Neural progenitor cell (in vitro differentiated cells): ENCODE measurements at places on chromosomes 7 and 10. TPM values are rescaled to one million over a fixed set of nuclear protein-coding genes. Genes with fewer than 3 reads are reported as not detected.

FRAT1 gene
- total RNA-seq: 2.0 and 8.8 TPM in 2 replicates

RPEL1 gene
- total RNA-seq: not detected in 2 replicates

RBP4 gene
- 0.28 TPM in 1 of 2 replicates, not detected in the other for total RNA-seq

- H3K4me3 ChIP-seq: peak overlapping the region; percentile 29
- H3K27me3 ChIP-seq: peaks cover 100% of the 10 kb centered on the region
These were observed 166.9 kb downstream of the UBE2H start for GRCh38 chr7:129785685-129786514.

- H3K27ac ChIP-seq: no peak overlapping the region
- peaks cover 56% of the 10 kb centered on the region for H3K4me1 ChIP-seq
- peaks cover 100% of the 10 kb centered on the region for H3K27me3 ChIP-seq
- peak overlapping the region; percentile 30 for H3K4me3 ChIP-seq
- no peaks in the 10 kb centered on the region for H3K36me3 ChIP-seq
These were observed 815 bp downstream of the NEUROG3 start for GRCh38 chr10:69572159-69573055.

GRCh38 chr10:28564905-28565304 lies 32.0 kb downstream of the WAC start:
- H3K4me1 ChIP-seq: peaks cover 22% of the 10 kb centered on the region
- H3K36me3 ChIP-seq: peaks cover 25% of the 10 kb centered on the region
- no peaks in the 10 kb centered on the region for H3K27me3 ChIP-seq
- H3K27ac ChIP-seq: peak overlapping the region; percentile 8
- DNase-seq: no peak

- H3K36me3 ChIP-seq: no peaks in the 10 kb centered on the region
- DNase-seq: peak; percentile 85
- peak overlapping the region; percentile 22 for H3K4me3 ChIP-seq
- peak overlapping the region; percentile 83 for H3K27ac ChIP-seq
These were observed 186.7 kb upstream of the PLXDC2 start for GRCh38 chr10:19629567-19629966.

DNA sequence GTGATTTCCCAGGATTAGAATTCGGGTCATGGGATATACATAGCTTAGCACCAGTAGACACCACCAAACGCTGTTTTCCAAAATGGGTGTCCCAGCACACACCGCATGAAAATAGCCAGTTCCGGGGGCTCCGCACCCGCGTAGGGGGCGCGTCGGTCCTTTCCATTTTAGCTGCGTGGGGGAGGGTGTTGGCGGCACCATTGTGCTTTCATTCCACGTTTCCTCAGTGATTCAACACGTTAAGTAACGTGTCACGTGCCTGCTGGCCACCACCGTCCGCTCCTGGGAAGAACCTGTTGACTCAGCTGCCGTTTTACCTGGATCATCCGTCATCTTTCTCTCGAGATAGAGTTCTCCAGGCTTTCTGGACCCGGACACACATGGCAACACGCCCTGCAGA lies 25.6 kb upstream of the ADGRA1 start:
- DNase-seq: no peak
- H3K27ac ChIP-seq: no peak overlapping the region
- no peaks in the 10 kb centered on the region for H3K4me1 ChIP-seq

DNA sequence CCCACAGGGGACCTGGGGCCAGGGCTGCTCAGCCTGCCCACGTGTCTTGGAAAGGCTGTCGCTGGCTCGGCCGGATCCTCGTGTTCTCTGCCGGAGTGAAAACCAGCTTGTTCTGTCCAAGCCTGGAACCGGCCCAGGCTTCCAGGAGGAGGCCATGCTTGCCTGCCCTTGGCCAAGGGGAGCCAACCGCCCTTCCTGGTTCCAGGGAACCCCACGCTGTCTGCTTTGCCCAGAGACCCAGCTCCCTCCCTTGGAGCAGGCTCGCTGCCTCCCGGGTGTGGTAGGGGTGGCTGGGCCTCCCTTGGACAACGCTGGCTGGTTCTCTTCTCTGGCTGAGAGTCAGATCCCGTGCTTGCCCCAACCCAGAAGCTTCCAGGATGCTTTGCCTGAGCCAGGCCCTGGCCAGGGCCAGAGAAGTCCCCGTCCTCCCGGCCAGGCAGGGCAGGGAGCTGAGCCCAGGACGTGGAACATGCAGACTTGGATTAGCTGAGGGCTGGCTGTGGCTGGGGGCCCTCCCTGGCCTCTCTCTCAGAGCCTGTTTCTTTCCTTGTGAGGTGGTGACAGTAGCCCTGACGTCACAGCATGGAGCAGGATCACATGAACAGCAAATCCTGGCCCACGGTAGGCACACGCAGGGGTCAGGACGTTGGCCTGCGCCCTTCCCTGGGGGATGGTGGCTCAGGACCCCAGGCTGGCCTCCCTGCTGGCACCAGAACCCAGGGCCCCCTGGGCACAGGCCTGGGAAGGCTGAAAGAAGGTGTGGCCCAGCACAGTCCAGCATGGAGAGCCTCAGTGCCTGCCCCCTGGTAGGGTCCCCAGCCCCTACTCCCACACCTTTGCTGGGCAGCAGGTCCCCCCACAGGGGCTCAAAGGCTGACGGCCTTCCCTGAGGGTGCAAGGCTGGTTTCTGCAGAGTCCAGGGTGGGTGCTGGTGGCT lies 67.5 kb downstream of the PWWP2B start:
- peaks cover 1% of the 10 kb centered on the region for H3K27me3 ChIP-seq
- no peaks in the 10 kb centered on the region for H3K36me3 ChIP-seq
- no peaks in the 10 kb centered on the region for H3K4me1 ChIP-seq

DNA sequence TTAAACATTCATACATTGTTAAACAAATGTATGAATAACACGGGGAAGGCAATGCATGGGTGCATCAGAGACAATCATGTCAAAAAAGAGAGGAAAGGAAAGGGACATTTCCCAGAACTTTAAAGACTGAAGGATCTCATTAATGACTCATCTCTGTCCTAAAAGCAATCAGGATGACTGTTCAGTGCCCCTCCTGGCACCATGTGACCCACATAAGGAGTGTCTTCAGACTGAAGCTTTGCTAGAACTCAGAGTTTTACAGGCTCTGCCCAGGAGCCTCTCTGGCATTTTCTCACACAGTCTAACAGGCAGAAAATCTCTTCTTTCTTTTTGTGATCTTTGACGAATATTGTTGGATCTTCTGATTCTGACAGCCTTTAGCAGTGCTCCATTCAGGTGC lies 315.3 kb downstream of the OTUD1 start:
- no peaks in the 10 kb centered on the region for H3K4me1 ChIP-seq
- no peak for DNase-seq
- no peak overlapping the region for H3K27ac ChIP-seq
- H3K36me3 ChIP-seq: no peaks in the 10 kb centered on the region
- H3K4me3 ChIP-seq: no peak overlapping the region
- no peaks in the 10 kb centered on the region for H3K27me3 ChIP-seq

DNA sequence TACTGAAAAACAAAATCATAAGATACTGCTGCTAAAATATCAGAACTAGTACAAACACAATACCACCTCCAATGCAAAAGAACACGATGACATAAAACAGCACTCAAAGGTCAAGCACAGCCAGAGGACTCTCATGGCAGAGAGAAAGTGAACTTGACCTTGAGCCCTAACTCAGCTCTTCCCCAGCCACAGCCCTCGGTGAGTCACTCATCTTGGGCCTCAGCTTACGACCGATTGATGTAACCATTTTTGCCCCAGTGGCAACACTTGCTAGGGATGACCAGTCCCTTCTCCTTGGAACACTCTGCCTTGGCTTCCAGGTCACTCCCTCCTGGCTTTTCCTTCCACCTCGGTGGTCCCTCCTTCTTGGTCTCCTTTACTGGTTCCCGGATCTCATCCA lies 77.8 kb downstream of the JAZF1 start:
- no peak for DNase-seq
- no peak overlapping the region for H3K27ac ChIP-seq
- H3K4me3 ChIP-seq: no peak overlapping the region
- H3K27me3 ChIP-seq: no peaks in the 10 kb centered on the region

DNA sequence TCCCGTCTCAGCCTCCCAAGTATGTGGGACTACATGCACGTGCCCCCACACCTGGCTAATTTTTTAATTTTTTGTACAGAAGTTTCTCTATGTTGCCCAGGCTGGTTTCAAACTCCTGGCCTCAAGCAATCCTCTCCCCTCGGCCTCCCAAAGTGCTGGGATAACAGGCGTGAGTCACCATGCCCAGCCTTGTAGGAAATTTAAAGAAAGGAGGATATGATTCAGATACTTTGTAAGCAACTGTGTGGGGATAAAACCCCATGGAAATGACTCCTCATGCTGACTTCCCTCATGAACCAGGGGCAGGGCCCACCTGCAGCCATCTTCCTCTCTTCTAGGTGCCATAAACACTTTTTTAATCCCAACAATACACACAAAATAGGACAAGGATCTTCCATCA lies 50.2 kb downstream of the APBB1IP start:
- no peak overlapping the region for H3K27ac ChIP-seq
- no peak for DNase-seq
- no peaks in the 10 kb centered on the region for H3K36me3 ChIP-seq
- H3K4me3 ChIP-seq: no peak overlapping the region

- H3K4me3 ChIP-seq: no peak overlapping the region
- peaks cover 6% of the 10 kb centered on the region for H3K4me1 ChIP-seq
- DNase-seq: no peak
- H3K36me3 ChIP-seq: no peaks in the 10 kb centered on the region
- no peaks in the 10 kb centered on the region for H3K27me3 ChIP-seq
- H3K27ac ChIP-seq: no peak overlapping the region
These were observed 36.0 kb downstream of the COL17A1 start for GRCh38 chr10:104049504-104050250.

- H3K36me3 ChIP-seq: no peaks in the 10 kb centered on the region
- no peaks in the 10 kb centered on the region for H3K4me1 ChIP-seq
- DNase-seq: no peak
- no peak overlapping the region for H3K4me3 ChIP-seq
- no peaks in the 10 kb centered on the region for H3K27me3 ChIP-seq
- no peak overlapping the region for H3K27ac ChIP-seq
These were observed 95.5 kb downstream of the MAP3K8 start for GRCh38 chr10:30529373-30529998.

- no peak for DNase-seq
- peaks cover 20% of the 10 kb centered on the region for H3K27me3 ChIP-seq
- H3K27ac ChIP-seq: no peak overlapping the region
- H3K4me3 ChIP-seq: no peak overlapping the region
- no peaks in the 10 kb centered on the region for H3K4me1 ChIP-seq
- no peaks in the 10 kb centered on the region for H3K36me3 ChIP-seq
These were observed 37.6 kb downstream of the GET4 start for GRCh38 chr7:913736-914520.

DNA sequence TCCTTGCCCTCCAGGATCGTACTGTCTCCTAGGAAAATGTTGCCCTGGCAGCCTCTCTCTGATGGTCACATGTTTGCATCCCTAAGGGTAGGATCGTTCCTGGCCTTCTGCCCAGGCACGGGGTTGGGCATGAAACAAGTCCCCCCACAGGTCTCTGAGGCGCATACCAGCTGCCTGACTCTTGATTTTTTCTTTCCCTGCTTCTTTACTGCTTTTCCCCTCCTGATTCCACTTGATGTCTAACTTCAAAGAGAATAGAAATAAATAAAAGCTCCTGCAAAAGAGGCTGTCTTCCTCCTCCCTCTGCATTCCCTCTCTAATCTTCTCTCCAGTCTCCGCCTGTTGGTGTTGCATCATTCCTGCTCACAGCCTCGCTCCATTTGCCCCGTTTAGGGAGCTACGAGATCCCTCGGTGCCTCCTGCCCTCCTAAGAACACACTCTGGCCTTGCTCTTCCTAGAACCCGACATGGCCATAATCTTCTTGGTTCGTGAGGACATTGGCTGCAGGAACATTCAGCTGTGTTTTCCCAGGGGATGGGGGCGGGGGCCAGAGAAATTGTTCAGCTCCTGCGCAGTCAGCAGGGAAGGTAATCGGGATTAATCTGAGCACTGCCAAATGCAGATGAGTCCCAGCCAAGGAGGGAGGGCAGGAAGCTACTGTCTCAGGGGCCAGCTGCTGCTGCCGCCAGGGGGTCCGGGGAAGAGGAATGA lies 26.0 kb downstream of the LEP start:
- no peaks in the 10 kb centered on the region for H3K36me3 ChIP-seq
- H3K27me3 ChIP-seq: no peaks in the 10 kb centered on the region
- peak overlapping the region; percentile 25 for H3K4me3 ChIP-seq
- peak overlapping the region; percentile 39 for H3K27ac ChIP-seq
- peaks cover 21% of the 10 kb centered on the region for H3K4me1 ChIP-seq

DNA sequence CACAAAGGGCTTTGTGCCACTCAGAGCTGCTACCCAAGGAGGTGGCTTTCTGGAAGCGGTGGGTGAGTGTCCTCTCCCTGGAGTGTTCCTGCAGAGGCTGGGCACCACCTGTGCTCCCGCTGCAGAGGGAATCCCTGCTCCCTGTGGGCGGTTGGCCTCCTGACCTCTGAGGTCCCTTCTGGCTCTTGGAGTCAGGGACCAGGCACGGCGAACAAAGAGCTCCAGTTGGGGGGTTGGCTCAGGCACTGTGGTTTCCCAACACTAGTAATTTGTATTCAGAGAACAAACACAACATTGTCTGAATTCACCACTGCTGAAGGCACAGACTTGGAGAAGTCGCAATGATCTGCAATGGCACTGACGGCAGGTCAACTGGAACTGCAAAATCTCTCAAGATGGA lies 328.9 kb downstream of the PRPF18 start:
- no peaks in the 10 kb centered on the region for H3K36me3 ChIP-seq
- peaks cover 9% of the 10 kb centered on the region for H3K4me1 ChIP-seq
- peak; percentile 51 for DNase-seq
- H3K27ac ChIP-seq: peak overlapping the region; percentile 49

GRCh38 chr10:132518572-132519381 lies 18.8 kb upstream of the INPP5A start:
- peaks cover 70% of the 10 kb centered on the region for H3K27me3 ChIP-seq
- no peak overlapping the region for H3K27ac ChIP-seq
- no peaks in the 10 kb centered on the region for H3K36me3 ChIP-seq
- peaks cover 28% of the 10 kb centered on the region for H3K4me1 ChIP-seq
- peak; percentile 59 for DNase-seq

GRCh38 chr7:37016064-37016878 lies 292.0 kb upstream of the AOAH start:
- DNase-seq: no peak
- H3K36me3 ChIP-seq: no peaks in the 10 kb centered on the region
- no peak overlapping the region for H3K4me3 ChIP-seq
- H3K4me1 ChIP-seq: peaks cover 6% of the 10 kb centered on the region

- no peaks in the 10 kb centered on the region for H3K27me3 ChIP-seq
- no peak overlapping the region for H3K4me3 ChIP-seq
- DNase-seq: no peak
- peaks cover 23% of the 10 kb centered on the region for H3K4me1 ChIP-seq
- H3K36me3 ChIP-seq: no peaks in the 10 kb centered on the region
These were observed 83.0 kb downstream of the ARL4A start for GRCh38 chr7:12770227-12770975.

DNA sequence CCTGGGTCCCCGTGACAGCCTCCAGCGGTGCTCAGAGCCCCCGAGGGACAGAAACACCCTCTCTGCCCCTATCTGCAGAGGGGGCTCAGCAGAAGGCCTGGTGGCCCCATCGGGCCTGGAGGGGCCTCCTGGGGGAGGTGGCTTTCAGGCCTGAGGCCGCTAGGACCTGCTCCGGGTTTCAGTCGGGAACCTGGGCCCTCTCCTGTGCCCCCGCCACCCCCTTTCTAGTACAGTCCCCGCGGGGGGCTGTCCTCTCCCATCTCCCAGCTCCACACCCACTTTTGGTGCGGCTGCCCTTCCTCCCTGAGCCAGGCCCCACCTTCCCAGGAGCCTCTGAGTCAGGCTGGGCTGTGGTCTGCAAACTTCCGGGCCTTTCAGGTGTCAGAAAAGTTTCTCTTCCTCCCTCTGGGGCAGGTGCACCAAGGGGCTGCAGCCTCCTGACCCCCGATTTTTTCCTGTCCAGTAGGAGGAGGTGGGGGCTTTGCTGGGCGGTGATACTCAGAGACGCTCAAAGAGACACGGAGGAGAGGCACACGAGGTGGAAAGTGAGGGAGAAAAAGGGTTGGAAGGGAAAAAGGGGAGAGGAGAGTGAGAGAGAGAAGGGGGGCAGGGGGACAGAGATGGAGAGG lies 692 bp downstream of the CARD11 start:
- DNase-seq: no peak
- H3K36me3 ChIP-seq: no peaks in the 10 kb centered on the region
- H3K27me3 ChIP-seq: peaks cover 4% of the 10 kb centered on the region
- H3K4me1 ChIP-seq: peaks cover 10% of the 10 kb centered on the region
